ENCODE measurements at places on chromosomes 3 and 15.

- DNase-seq, result no peak
Measured at GRCh38 chr15:45799508-45799907, 164.7 kb downstream of the SQOR start.

- DNase-seq, result no peak
Measured at GRCh38 chr15:33040496-33040895, 154.0 kb downstream of the FMN1 start.

GRCh38 chr3:184582646-184583577, 21.3 kb downstream of the EPHB3 start:
- no peak for DNase-seq

GRCh38 chr15:38506997-38507396, 53.1 kb downstream of the FAM98B start:
- DNase-seq, result no peak

DNA sequence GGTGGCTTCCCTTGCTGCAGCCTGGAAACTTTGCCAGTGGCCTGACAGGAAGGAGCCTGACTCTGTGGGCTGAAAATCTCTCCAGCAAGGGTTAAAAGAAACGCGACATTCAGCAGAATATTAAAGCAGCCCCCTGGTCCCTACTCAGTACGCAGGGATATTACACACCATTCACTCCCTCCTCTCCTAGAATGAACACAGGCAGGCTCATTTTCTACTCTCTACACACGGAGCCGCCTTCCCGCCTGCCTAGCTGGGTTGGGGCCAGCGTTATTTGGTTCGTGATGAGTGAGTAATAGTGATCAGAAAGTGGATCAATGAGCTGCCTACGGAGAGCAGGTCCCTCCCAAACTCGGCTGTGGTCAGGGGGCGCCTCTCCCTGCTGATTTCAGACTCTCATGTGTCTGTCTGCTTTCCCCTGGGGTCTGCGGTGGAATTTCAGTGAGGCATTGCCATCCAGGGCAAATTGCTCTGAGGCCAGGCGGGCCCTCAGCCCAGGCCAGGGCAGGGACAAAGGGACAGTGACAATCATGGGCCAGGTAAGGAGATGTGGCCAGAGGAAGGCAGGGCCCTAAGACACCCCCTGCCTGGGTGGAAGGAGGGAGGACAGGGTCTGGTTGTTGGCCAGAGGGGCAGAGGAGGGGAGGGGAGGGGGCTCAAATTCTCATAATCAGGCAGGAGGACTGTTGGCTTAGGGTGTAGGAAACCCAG, 2.8 kb downstream of the EPHB1 start:
- DNase-seq, result no peak

- DNase-seq, result no peak
Measured at GRCh38 chr15:60612400-60613048, 133.6 kb upstream of the ICE2 start.

GRCh38 chr3:160395297-160395696, 3.7 kb downstream of the IFT80 start:
- DNase-seq, result no peak

Data from RWPE1 (cell line).